ENCODE measurements at places on chromosomes 6 and 20.

GRCh38 chr6:3800850-3801591 is 48.2 kb upstream of the FAM50B start:
- no peak for DNase-seq

- DNase-seq, result no peak
Observed at GRCh38 chr6:157265635-157266034, 57.7 kb downstream of the TMEM242 start.

- DNase-seq, result peak; percentile 20
Observed at GRCh38 chr20:57618091-57618763, 2.0 kb downstream of the ZBP1 start.

GRCh38 chr6:154865291-154865690 is 129.8 kb upstream of the TIAM2 start:
- no peak for DNase-seq

GRCh38 chr6:37549154-37549553 is 49.5 kb upstream of the CCDC167 start:
- DNase-seq, result no peak

DNA sequence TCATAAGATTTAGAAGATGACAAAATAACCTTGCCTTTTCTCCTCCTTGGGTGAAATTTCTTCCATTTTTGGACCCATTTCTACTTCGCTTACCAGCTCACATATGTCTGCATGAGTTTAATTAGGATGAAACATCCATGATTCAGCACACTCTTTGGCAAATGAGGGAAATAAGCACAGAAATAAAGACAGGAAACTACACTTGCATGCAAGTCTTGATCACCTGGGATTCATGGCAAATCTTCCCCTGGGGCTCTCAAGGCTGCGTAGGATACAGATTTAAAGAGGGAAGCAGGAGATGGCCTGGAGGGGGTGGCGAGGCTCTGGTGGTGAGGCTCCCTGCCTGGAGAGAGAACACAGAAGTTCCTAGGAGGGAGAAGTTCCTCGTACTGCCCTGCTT is 147.8 kb downstream of the EDN3 start:
- no peak for DNase-seq

Measured in CD8-positive, alpha-beta memory T cell (primary cell).